ENCODE measurements at places on chromosomes 2 and 18. TPM values are rescaled to one million over a fixed set of nuclear protein-coding genes. Genes with fewer than 3 reads are reported as not detected.

WDR75 gene
- 15.0 TPM for total RNA-seq

SLC19A3 gene
- 2.1 TPM for total RNA-seq

MTX2 gene
- total RNA-seq: 50.3 TPM

SPATA3 gene
- total RNA-seq: not detected

PROC gene
- not detected for total RNA-seq
